ENCODE measurements at places on chromosomes 5 and 9.

- no peak for DNase-seq
Measured at GRCh38 chr9:118563677-118564076, 805.6 kb downstream of the BRINP1 start.

DNA sequence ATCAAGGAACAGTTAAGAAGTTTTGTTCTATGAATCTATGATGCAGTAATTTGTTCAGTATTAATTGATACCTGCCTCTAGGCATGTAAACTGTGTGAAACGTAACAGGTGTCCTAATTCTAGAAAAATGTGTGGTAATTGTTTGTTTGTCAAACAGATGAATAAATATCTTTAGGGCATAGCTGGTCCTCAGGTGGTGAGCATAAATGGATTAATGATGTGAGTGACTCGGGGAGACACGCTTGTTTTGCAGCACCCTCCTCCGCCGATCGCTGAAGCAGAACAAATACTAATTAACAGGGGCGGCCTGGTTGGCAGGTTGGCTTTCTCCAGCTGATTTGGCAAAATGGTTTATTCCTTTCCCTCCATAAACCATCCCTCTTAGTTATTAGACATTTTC, 88.8 kb downstream of the TLE4 start:
- no peak for DNase-seq

DNA sequence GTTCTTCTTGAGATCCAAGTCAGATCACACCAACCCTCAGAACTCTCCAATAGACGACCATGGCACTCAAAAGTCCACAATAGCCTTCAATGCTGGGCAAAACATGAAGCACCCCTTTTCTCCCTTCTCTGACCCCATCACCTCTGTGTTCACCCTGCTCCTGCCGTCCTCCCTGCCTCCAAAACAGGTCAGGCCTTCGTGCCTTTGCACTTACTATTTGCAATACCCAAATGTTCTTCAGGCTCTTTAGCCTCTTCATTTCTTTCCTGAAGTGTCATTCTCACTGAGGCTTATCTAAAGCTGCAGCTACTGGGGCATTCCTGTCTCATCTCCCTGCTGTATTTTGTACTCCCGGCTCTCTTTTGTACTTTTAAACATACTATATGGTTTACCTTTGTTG, 2.0 kb upstream of the ROPN1L start:
- DNase-seq, result no peak

DNA sequence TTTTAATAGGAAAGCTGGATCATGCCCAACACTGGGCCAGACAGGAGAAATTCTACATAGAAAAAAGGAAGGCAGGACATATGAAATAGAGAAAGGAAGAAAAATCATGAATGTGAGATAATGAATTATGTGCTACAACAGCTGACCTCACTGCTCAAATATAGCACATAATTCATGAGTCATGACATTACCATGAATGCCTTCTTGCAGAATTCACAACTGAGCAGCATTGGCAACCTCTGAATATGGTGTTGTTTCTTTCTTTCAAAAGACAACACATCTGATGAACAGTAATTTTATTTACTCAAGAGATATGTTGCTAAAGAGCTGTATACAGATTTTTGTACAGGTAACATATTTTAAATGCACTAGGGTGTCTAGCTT, 34.4 kb downstream of the APBA1 start:
- no peak for DNase-seq

DNA sequence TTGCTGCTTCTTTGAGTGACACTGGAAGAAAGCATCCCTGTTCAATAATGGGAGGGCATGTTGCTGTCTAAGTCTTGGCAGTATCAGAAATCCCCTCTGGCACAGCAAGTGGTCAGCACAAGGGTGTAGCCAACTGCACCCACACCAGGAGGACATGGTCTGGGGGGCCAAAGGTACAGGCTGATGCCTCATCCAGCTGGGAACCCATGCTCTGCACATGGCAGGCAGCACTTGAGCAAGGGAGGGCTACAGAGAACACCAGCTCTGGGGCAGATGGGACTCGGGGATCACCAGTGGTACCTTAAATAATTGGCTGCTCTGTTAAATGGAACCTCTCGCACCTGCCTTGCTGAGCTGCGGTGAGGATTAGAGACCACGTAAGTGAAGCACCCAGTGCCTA, 265.2 kb downstream of the SYK start:
- DNase-seq, result no peak

GRCh38 chr5:80620211-80620610, 34.2 kb upstream of the MSH3 start:
- no peak for DNase-seq

- DNase-seq, result no peak
Measured at GRCh38 chr5:83375049-83375745, 96.3 kb upstream of the VCAN start.

DNA sequence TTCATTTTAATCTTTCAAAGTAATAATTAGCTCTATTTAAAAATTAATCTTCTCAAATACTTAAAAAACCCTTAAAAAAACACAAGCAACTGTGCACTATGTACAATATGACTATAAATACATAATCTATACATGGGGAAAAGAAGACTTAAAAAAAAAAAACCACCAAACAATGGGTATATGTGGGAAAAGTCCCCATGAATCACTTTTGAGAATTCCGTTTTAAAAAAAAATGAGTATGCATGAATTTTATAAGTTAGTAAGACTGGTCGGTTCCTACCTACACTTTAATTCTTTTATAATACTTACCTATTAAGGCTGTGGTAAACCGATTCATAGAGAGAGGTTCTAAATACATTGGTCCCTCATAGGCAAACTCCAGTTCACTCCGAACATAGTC, 27.7 kb downstream of the RNF145 start:
- no peak for DNase-seq

DNA sequence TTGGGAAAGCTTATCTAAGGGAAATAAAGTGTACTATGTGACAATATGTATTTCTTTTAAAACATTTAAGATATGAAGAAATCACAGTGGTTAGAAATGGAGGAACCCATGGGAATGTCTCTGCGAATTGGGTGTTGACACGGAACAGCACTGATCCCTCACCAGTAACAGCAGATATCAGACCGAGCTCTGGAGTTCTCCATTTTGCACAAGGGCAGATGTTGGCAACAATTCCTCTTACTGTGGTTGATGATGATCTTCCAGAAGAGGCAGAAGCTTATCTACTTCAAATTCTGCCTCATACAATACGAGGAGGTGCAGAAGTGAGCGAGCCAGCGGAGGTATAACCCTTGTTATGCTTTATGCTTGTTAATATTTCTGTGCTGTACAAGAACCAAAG, 69.9 kb downstream of the ADGRV1 start:
- DNase-seq, result no peak

DNA sequence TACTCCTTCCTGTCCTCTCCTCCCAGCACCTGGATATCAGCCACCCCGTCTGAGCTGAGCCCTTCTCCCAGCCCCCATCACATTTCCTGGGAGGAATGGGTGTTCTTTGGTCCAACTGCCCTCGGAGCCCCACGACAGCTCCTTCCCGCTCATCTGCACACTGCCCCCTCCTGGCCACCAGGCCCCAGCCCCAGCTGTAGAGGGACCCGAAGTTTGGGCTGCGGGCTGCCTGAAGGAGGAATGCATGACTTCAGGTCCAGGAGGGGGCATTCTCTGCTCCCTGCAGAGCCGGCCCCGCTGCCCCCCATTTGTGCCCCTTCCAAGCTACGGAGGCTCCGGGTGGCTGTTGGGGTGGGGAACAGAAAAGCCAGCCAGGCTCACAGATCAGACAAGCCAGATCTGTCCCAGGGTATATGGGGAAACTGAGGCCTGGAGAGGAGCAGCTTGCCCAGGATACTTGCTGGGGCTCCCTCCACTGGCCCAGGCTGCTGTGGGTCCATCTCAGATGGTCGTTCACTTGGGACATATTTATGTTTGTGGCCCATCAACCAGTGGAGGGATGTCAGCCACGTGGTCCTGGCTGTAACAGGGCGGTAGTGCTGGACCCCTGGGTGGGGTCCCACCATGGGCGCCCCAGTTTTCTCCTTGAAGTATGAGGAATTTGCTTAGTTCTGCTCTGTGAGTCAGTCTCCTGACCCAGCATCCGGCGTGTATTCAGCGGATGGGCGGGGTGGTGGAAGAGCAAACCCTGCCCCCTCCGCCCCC, 33.1 kb downstream of the DAB2IP start:
- peak; percentile 73 for DNase-seq
